HepG2 (cell line): ENCODE measurements at places on chromosomes 6 and 20.

GRCh38 chr6:33620856-33621710 lies at the start of gene ITPR3:
Gene ITPR3, plus strand, starts transcription at chr6:33621322. Its CDS starts 281 bp downstream, at chr6:33621603.
- no peak for DNase-seq

GRCh38 chr6:78436335-78436734 lies 431.0 kb upstream of the IRAK1BP1 start:
- peak; percentile 1 for DNase-seq

GRCh38 chr20:4779616-4780015 lies 57.9 kb downstream of the PRND start:
- DNase-seq, result no peak

DNA sequence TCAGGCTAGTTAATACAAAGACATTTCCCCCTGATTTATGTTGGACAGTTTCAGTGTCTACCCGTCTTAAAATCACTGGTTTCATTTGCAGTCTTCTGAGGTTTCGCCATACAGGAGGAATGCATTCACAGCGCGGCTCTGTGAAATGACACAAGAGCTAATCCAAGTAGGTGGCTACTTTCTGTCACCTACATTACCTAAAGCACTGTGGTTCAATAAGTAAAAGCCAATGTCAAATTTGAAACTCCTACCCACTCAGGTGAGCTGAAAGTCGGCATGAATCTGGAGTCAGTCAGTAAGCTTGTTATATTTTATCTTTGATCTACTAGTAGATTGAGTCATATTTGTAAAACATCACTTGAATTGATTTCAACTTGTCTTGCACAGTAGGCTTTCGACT lies 370.8 kb downstream of the LAMA2 start:
- DNase-seq, result no peak

DNA sequence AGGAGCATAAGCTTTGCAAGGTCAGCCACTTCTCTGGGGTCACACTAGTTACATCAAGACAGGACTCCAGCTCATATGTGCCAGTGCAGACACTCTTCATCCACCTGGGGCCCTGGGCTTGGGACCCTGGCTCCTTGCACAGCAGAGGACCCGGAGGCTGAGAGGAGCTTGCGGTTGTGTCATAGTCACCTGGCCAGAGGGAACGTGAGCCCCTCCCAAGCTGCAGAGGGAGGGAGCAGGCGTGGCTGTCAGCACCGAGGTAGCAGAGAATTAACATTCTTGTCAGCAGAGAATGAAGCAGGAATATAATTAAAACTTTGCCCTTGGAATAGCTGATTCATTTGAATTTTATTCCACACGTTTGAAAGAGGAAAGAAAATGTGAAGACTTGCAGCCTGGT lies 36.8 kb downstream of the BCAS4 start:
- no peak for DNase-seq
